ENCODE measurements at places on chromosomes 7 and 10. TPM values are rescaled to one million over a fixed set of nuclear protein-coding genes. Genes with fewer than 3 reads are reported as not detected.
A peak's percentile ranks its signal among the peaks of the same experiment; 100 is the strongest.

DNA sequence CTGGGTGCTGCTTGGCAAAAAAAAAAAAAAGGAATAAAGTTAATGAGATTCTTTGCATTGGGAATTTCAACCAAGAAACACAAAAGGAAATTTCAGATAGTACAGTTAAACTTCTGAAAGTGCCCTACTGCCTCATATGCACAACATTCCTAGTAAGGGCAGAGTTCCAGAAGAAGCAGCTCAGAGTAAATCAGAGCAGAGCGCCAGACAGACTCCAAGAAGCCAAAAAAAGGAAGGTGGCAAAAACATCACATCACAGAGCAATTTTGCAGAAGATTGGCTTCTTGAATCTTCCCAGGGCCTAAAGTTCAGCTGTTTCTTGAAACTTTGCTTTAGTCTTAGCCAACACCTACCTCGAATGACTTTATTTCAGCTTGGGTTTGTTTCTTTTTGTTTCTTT is 544.1 kb downstream of the XPNPEP1 start:
- DNase-seq, result no peak

- DNase-seq, result no peak
Observed at GRCh38 chr7:22729180-22729825, 2.3 kb downstream of the IL6 start.

DNA sequence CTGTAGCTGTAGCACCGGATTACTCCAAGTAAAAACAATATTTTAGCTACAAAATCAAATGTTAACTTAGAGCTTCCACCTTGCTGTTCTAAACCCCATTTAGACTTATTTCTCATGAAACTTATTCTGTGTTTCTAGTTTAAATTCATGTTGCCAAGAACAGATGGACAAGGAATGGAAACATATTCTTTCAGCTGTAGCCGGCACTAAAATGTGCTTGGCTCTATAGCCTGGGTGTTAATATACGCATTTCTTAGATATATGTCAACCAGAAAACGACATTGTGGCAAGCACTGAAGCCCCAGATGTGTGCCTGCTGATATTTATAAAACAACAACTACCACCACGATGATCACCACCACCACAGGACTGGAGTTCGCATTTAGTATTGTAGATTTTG is 190.3 kb upstream of the ETV1 start:
- DNase-seq, result no peak

- no peak for DNase-seq
Observed at GRCh38 chr10:55358539-55358938, 557.5 kb upstream of the PCDH15 start.

DNA sequence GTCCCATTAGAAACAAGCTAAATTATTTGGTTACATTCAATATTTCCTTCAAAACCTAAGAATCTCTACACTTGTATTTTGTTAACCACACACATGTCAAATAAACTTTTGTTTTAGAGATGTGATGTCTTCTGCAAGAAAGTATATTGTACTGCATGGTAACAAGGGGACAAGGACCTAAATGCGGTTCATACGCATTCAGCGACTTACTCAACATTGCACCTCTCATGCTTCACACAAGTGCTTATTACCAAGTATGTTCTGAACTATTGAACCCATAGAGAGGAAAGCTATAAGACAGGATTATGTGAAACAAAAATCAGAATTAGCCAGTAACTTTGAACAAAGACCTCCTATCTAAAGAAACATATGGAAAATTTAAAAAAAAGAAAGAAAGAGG is 68.3 kb downstream of the CREB5 start:
- DNase-seq, result no peak

DNA sequence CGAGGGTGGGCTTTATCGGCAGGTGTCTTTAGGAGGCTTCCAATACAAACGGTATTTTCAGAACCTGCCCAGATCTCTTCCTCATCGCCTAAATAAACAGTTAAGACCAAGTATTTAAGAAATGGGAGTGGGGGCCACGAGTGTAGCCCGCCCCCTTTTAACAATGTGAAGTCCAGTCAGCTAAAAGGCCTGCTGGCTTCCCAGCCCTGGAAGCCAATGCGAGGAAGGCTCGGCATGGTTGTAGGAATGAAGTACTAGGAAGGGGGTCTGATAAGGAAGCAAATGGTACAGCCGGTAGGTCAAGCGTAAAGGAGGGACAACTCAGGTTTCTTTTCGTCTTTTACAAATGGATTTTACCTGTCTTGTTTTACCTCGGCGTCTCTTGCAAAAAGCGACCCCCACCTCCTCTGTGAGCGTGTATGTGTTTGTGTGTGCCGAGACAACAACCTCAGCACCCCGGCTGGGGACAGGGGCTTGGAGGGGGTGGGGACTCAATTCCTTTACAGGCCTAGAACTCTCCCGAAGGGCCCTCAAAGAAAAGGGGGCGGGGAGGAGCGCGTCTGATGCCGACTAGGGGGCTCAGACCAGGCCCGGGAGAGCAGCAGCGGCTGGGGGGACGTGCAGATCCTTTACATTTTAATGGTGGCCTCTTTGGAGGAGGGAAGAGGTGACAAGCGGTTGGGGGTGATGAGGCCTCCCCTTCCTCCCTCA is 147.6 kb downstream of the GPR85 start:
- DNase-seq, result peak; percentile 52

- DNase-seq, result no peak
Observed at GRCh38 chr10:121133901-121134300, 282.7 kb downstream of the WDR11 start.

NKX1-2 gene
- not detected for total RNA-seq

SLC12A9 gene
- 18.5 TPM for total RNA-seq

All from activated CD4-positive, alpha-beta memory T cell treated with anti-CD3 and anti-CD28 coated beads for 36 hours (primary cell).